ENCODE measurements at places on chromosomes 7 and 10. TPM values are rescaled to one million over a fixed set of nuclear protein-coding genes. Genes with fewer than 3 reads are reported as not detected.

GRCh38 chr7:151378011-151378410 lies 31.8 kb downstream of the WDR86 start:
- DNase-seq, result no peak

GRCh38 chr7:95871075-95871848 lies 98.9 kb downstream of the DYNC1I1 start:
- DNase-seq, result peak; percentile 4

GRCh38 chr7:29877196-29877595 lies 70.9 kb downstream of the WIPF3 start:
- DNase-seq, result no peak

DNA sequence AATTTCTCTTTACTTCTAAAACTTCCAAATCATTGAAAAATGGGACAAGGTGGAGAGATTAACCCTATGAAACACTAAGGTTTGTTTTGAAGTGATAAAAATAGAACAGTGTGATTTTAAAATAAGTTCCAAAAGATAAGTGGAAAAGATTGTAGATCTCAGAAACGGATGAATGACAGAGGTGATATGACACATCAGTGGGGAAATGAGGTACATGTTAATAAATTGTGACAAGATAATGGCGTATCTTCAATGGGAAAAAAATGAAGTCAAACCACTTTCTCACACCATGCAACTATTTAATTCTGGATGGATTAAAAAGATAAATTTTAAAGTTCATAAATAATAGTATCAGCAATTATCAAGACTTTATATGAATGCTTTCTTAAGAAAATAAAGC lies 159.7 kb upstream of the VWC2 start:
- no peak for DNase-seq

DNA sequence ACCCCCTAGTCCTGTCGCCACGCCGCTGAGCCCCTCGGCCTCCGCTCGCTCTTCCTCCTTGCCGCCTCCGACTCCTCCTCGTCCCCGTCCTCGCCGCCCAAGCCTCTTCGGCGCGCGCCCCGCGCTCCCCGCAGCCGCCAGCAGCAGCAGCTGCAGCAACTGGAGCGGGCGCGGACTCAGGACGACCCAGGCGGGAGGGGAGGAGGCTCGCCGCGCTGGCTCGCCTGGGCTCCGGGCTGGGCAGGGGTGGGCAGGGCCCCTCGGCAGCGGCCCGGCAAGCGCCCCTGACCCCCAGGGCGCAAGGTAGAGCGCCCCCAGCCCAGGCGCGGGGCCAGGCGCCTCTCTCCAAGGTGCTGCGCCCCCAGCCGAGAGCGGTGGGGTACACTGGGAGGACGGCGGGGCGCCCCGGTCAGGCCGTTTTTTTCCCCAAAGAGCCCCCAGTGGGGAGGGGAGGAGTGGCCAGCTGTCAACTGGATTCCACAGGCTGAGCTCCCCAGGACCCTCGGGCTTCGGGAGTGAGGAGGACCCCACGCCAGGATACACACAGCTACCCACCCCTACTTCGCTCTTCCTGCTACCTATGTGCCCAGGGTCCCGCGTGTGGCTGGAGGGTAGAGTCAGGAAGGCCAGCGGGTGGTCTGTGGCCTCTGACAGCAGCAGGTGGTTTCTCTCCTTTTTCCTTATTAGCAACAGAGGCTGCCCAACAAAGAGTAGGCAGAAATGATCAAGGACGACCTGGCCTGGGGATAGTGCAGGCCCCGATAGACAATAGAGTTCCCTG lies 903 bp upstream of the KCNMA1 start:
- no peak for DNase-seq

GRCh38 chr10:74842301-74842954 lies 16.0 kb downstream of the KAT6B start:
- no peak for DNase-seq

DNA sequence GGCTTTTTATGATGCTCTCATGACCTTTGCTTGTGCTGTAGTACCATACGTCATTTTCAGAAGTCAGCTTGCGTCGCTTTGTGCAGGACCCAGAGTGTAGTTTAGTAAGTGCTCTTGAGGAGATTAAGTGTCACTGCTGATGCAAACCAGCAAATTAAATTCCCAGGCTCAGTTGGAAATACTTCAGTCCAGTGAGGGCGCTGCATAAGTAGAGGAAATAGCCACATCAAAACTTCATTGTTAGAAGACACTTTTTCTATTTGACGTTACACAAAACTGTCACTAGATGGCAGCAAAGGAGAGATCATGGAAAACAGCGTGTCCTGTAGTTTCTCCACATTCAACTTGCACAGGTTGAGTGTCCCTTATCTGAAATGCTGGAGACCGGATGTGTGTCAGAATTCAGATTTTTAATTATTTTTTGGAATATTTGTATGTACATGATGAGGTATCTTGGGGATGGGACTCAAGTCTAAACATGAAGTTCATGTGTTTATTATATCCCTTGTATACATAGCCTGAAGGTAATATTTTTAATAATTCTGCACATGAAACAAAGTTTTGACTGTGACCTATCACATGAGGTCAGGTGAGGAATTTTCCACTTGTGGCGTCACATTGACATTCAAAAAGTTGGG lies 7.9 kb downstream of the ZNF22 start:
- DNase-seq, result peak; percentile 58

DNA sequence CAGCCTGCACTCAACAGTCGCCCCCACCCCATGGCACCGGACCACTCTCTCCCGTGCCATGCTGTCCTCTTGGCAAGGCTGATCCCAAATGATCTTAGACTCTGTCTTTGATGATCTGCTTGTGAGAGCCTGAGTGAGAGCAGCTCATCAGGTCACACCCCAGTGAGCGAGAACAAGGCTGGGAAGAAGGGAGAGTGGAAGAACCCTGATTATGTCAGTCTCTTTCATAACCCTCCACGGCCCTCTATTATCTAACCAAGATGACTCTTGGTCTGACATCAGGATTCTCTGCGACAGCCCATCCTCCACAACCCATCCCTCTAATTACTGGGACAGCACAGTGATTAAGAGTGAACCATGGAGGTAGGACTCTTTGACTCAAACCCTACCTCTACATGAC lies 53.1 kb upstream of the C7orf33 start:
- no peak for DNase-seq

- DNase-seq, result no peak
Observed at GRCh38 chr10:62885684-62886461, 69.7 kb upstream of the EGR2 start.

GRCh38 chr7:150586068-150586784 lies 19.0 kb downstream of the GIMAP4 start:
- DNase-seq, result no peak

- DNase-seq, result no peak
Observed at GRCh38 chr7:149681274-149681673, 92.1 kb downstream of the ZNF467 start.

- no peak for DNase-seq
Observed at GRCh38 chr10:22656036-22656435, 58.3 kb downstream of the PIP4K2A start.

GRCh38 chr10:7184660-7185366 lies 226.0 kb downstream of the SFMBT2 start:
- DNase-seq, result no peak

- no peak for DNase-seq
Observed at GRCh38 chr10:58473976-58474375, 38.7 kb upstream of the BICC1 start.

DNA sequence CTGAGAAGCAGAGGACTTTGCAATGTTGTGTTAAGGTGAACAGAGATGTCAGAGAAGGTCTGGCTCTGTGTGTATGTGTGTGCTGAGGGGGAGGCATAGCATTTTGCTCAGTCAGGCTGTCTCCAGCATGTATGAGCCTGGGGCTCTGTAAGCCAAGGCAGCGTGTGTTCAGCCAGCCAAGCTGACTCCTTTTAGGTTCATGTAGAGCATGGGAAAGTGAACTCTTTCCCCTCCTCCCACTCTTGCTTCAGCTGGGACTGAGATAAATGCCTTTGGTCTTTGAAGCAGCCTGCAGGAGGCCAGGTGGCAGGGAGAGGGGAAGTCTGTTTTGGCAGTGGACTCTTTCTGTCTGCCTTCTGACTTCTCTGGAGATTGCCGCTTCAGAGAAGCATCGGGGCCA lies 3.8 kb downstream of the SFXN2 start:
- DNase-seq, result no peak

GRCh38 chr7:1473864-1474512 lies 14.7 kb upstream of the MICALL2 start:
- peak; percentile 84 for DNase-seq

- DNase-seq, result no peak
Observed at GRCh38 chr7:80057488-80057887, 77.1 kb upstream of the GNAI1 start.

GRCh38 chr10:1360011-1360557 lies 303.9 kb downstream of the WDR37 start:
- DNase-seq, result no peak

SLC13A4 gene
- 0.14 TPM for total RNA-seq

EGR2 gene
- 0.03 TPM for total RNA-seq

RBP3 gene
- not detected for total RNA-seq

TET1 gene
- 0.51 TPM for total RNA-seq

GPR15LG gene
- total RNA-seq, result not detected

GPC2 gene
- 1.4 TPM for total RNA-seq

TEX47 gene
- not detected for total RNA-seq
